Hepatic stellate cell (primary cell): ENCODE measurements at places on chromosomes 2 and 18.

GRCh38 chr18:51150113-51150700 lies 47.3 kb downstream of the MEX3C start:
- DNase-seq, result no peak

DNA sequence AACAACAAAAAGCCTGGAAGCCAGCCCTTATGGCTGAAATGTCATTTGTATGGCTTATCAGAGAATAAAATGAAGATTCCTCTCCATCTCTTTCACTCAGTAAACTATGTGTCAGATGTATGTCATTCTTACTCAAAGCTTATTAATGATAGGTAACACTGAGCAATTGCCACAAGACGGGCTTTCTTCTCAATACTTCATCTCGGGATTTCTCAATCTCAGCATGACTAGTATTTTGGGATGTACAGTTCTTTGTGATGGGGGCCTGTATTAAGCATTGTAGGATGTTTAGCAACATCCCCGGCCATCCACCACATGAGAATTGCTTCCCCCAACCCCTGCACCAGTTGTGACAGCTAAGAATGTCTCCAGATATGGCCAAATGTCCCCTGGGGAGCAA lies 80.2 kb downstream of the MREG start:
- no peak for DNase-seq

DNA sequence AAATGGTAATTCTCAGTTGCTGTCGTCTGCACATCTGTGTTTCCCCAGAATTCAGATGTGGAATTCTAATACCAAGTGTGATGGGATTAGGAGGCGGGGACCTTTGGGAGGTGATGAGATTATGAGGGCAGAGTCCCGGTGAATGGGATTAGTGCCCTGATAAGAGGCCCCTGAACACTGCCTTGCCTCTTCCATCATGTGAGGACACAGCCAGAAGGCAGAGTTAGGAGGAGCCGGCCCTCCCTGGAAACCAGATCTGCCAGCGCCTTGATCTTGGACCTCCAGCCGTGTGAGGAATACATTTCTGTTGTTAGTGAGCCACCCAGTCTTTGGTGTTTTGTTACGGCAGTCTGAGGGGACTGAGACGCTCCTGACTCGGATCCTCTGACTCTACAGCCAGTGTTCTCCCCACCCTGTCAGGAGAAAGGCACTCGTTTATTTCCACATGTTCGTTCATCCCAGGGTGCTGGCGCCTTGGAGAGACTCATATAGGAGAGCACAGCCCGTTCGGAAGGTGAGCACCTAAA lies 395.0 kb downstream of the ZNF516 start:
- DNase-seq, result no peak

DNA sequence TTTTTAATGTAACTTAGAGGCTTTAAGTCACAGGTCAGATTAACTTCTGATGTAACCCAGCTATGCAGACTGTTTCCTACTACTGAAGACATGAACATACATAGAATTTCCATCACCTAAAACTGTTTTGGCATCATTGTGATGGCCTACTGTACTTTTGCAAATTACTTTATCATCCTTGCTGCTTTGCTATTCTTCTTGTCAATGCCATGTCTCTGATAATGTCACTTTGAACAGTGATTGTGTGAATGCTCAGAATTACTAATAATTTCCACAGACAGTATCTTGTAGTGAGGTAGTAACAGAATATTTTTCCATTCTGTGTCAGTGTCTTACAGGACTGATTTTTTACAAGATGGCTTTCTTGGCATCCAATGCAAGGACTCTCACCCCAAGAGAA lies 663.5 kb downstream of the DPP10 start:
- DNase-seq, result no peak

GRCh38 chr2:178066890-178067669 lies 5.5 kb downstream of the PDE11A start:
- no peak for DNase-seq

DNA sequence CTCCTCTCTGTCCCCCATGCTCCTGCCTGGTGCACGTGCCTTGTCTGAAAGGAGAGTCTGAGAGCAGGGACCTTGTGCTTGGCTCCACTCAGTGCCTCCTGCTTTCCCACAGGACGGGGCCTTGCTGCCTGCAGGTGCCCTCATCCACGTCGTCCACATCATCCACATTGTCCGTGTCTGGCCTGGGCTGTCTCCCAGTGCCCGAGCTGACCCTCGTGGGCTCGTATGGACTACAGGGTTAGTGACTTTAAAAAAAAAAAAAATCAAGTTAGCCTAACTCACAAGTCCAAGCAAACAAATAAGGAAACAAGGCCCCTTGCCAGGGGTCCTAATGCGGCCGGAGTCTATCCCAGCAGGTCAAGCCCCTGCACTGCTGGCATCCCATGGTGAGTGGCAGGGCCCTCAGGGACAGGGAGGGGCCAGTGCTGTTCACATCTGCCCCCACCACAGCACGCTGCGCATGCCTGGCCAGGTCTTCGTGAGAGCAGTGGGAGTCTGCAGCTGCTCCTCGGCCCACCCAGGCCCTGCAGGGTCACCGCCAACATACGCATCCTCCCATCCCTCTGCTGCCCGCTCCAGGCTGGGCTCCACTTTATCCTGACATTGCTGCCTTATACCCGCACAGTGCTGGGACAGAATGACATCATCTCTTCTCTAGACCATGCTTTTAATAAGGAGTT lies 232.6 kb downstream of the NDUFA10 start:
- no peak for DNase-seq
